ENCODE measurements at places on chromosomes 1 and 21.

DNA sequence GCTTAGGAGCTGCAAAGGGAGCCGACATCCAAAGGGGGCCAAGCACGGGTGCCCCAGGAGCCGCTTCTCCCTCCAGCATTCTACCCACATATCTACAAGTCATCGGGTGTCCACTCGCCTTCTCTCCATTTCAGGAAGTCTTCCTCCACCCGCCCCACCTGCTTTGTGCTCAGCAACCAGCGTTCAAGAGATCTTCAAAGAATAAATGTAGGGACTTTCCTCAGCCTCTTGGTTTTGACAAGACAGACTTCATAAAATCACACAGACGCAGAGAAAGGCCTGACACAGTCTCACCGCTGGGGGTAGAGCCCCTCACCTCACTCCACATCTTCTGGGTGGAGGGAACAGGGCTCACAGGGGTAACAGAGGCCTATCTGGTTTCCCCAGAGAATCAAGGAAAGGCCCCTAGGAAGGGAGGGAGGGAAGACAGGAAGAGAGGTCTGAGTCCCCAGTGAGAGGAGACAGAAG lies 49.5 kb downstream of the SSBP3 start:
- DNase-seq: no peak

GRCh38 chr1:79355090-79355489 lies 348.6 kb upstream of the ADGRL4 start:
- DNase-seq: no peak

- DNase-seq: no peak
Observed at GRCh38 chr1:88079036-88079435, 605.0 kb upstream of the PKN2 start.

GRCh38 chr1:5570931-5571330 lies 421.3 kb downstream of the NPHP4 start:
- no peak for DNase-seq

DNA sequence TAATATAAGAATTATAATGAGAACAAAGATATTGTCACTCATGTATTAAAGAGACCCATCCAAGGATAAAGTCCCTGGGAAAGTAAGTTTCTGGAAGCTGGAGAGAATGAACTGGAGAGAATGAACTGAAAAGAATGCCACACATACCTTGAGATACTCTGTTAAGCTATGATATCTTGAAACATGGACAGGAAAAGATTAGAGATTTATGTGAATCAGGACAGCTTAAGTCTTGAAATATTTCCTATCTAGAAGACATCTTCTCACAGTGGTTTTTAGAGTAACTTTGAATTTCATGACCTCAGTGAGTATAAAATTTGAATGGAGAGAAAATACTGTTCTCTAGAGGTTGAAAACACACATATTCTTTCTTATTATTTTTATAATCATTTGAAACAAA lies 201.3 kb upstream of the HMCN1 start:
- DNase-seq: no peak

- DNase-seq: no peak
Observed at GRCh38 chr1:154714052-154714623, 106.2 kb upstream of the ADAR start.

GRCh38 chr1:212980123-212980785 lies 29.9 kb downstream of the VASH2 start:
- no peak for DNase-seq
